ENCODE measurements at places on chromosomes 7 and 10.

DNA sequence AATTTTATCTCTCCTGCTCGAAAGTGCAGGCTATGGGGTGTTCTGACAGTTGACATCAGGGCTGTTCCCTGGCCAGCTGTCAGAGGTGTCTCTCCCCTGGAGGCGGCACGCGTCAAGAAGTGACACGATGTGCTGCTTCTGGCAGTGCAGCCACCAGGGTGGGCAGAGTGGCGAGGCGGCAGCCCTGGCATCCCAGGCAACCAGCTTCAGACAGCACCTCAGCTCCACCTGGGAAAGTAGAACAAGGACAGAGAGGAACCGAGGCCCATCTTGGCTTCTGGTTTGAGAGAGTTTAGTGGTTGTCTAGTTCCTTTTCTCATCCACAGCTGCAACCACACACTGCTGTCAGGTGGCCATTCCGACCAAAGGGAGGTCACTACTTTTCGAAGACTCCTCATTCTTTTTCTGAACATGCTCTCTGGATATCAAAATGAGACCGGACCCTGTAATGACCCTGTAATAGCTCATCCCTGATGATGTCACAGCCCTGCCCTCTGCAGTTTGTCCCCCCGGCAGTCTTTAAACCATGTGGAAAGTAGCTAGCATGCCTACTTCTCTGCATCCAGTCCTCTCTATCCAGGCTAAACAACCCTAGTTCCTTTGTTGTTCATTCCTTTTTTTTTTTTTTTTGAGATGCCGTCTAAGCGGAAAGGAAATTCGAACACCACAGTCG lies 381.0 kb upstream of the NRP1 start:
- no peak for DNase-seq

- DNase-seq = no peak
These were observed 432.6 kb downstream of the TNS3 start for GRCh38 chr7:47149208-47149839.

DNA sequence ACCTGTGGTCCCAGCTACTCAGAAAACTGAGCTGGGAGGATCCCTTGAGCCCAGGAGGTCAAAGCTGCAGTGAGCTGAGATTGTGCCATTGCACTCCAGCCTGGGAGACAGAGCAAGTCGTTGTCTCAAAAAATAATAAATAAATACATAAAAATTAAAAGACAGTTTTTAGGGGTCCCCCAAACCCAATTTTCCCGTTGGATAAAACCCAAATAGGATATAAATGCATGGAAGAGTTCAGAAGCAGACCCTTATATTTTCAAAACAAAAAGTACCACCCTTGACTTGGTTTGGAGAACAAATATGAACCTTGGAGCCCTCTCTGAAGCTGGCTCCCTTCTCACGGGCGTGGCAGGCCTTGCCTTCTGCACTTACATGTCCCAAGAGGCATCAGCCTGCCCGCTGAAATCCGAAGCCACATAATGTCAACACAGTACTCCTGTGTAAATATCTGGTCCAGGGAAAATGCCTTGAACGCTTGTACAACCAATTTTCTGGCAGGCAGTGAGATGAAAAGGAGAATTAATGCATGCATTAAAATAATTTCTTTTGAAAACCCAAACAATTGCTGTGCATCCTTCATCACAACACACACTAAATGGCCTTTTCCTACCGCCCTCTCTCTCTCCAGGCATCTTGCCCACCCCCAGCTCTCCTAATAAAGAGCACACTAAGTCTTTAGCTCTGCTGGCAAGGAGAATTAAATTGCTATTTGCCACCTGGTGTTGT lies 46.4 kb upstream of the PARD3 start:
- DNase-seq = peak; percentile 45

- DNase-seq = no peak
These were observed 110.0 kb downstream of the HGF start for GRCh38 chr7:81659697-81660395.

GRCh38 chr10:16603308-16603707 lies 81.6 kb upstream of the C1QL3 start:
- DNase-seq = no peak

GRCh38 chr7:137967143-137968018 lies 34.5 kb downstream of the CREB3L2 start:
- no peak for DNase-seq

DNA sequence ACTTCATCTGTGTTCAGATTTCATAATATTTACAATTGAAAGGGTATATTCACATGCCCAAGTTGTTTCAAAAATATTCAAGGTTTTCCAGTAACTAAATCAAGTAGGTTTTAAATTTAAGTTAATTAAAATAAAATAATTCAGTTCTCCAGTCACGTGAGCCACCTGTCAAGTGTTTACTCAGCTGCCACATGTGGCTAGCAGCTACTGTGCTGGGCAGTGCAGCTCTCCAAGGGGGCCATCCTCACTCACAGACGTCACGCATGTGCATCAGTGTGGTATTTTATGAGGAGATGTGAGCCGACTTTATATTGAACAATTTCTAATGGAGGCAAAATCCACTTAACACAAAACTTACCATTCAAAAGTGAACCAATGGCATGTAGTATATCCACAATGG lies 69.7 kb upstream of the CAMK2B start:
- no peak for DNase-seq

- DNase-seq = no peak
These were observed 26.4 kb downstream of the PARP12 start for GRCh38 chr7:140036224-140036962.

- no peak for DNase-seq
These were observed 14.6 kb downstream of the RSBN1L start for GRCh38 chr7:77710861-77711260.

DNA sequence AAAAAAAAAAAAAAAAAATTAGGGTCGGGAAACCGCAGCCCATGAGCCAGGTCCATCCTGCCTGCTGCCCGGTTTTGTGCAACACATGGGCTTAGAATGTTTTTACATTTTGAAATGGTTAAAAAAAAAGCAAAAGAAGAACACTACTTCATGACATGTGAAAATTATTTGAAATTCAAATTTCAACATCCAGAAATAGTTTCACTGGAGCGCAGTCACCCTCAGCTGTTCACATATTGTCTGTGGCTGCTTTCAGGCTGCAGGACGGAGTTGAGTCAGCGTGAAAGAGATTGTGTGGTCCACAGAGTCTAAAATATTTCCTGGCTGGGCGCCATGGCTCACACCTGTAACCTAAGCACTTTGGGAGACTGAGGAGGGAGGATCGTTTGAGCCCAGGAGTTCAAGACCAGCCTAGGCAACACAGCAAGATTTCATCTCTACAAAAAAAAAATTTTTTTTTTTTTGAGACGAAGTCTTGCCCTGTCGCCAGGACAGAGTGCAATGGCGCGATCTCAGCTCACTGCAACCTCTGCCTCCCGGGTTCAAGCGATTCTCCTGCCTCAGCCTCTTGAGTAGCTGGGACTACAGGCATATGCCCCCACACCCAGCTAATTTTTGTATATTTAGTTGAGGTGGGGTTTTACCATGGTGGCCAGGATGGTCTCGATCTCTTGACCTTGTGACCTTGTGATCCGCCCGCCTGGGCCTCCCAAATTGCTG lies 63.9 kb upstream of the ECHDC3 start:
- no peak for DNase-seq

GRCh38 chr7:151206914-151207313 lies 3.4 kb downstream of the H2BK1 start:
- no peak for DNase-seq

- no peak for DNase-seq
These were observed 356.4 kb downstream of the RPS24 start for GRCh38 chr10:78390051-78390450.

GRCh38 chr10:124569623-124570470 lies 108.2 kb downstream of the LHPP start:
- DNase-seq = no peak

DNA sequence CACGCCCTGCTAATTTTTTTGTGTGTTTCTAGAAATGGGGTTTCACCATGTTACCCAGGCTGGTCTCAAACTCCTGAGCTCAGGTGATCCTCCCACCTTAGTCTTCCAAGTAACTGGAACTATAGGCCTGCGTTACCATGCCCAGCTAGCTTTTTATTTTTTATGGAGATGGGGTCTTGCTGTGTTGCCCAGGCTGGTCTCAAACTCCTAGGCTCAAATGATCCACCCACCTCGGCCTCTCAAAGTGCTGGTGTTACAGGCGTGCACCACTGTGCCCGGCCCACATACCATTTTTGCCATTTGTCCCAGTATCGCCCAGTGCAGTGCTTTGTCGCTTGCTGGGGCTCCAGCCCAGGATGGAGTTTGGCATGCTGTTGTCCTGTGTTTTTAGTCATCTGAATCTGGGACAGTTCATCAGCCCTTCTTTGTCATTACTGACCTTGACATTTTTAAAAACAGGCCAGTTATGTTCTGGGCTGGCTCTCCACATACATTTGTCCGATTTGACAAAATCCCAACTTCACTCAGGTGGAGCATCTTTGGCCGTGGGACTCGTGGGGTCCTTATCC lies 16.7 kb downstream of the FOXK1 start:
- DNase-seq = no peak

- DNase-seq = no peak
These were observed 201.0 kb upstream of the PTN start for GRCh38 chr7:137544453-137545058.

GRCh38 chr7:19107356-19108146 lies 9.9 kb downstream of the TWIST1 start:
- DNase-seq = no peak

GRCh38 chr10:15760681-15761080 lies 41.0 kb upstream of the ITGA8 start:
- no peak for DNase-seq

DNA sequence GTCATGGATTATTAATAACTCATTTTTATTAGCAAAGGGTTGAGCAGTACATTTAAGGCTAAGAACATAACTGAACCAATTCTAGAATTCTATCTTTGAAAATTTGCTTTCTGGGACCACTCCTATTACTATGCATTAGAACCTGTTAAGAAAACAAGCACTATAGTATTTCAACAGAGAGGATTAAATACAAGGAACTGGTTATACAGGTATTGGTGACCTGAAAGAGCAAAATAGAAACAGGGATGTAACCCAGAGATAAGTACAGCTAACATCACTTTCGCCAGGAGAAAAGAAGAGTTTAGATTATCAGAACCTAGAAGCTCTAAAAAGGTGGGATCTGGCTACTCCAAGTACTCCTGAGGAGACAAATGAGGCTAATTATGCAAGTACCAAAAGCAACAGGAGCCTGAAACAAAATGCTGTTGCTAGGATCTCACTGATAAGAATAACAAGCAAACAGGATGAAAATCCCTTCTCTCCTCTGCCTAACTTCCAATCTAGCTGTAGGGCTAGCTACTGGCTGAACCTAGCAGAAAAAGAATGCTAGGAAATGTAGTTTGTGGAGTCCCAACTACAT lies 32.1 kb upstream of the ELAPOR2 start:
- DNase-seq = no peak

DNA sequence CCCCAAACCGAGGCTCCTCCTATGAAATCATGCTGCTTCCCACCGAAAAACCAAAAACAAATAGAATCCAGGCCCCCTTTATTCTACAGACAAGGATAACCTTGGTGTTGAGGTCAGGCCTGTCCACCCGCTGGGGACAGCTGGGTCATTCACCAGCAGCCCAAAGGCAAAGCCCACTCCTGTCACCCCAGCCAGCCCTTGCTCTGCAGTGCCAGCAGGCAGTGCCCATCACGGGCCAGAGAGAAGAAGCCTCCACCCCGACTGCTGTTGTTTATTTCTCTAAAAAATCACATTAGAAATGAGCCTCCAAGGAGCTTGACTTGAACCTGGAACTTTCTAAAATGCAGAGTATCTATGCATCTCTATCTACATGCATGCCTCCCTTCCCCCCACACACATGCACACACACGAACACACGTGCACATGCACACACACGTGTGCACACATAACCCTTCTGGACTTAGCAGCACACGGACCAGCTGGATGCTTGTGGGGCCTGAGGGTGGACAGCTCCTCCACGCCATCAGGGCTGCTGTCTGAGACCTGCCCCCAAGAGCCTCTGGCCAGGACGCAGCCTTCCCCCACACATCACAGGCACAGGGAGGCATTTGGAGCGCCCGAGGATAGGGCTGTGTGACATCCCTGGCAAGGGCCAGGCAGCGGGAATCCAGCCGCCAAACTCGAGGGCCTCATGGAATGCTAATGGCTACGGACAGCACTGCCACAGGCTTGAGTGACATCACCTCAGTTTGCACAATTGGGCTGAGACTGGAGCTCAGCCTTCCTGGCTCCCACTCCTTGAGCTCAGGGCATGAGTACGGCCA lies 22.8 kb downstream of the PRKAG2 start:
- no peak for DNase-seq

GRCh38 chr10:75400163-75400770 lies 1.3 kb downstream of the ZNF503 start:
- no peak for DNase-seq

DNA sequence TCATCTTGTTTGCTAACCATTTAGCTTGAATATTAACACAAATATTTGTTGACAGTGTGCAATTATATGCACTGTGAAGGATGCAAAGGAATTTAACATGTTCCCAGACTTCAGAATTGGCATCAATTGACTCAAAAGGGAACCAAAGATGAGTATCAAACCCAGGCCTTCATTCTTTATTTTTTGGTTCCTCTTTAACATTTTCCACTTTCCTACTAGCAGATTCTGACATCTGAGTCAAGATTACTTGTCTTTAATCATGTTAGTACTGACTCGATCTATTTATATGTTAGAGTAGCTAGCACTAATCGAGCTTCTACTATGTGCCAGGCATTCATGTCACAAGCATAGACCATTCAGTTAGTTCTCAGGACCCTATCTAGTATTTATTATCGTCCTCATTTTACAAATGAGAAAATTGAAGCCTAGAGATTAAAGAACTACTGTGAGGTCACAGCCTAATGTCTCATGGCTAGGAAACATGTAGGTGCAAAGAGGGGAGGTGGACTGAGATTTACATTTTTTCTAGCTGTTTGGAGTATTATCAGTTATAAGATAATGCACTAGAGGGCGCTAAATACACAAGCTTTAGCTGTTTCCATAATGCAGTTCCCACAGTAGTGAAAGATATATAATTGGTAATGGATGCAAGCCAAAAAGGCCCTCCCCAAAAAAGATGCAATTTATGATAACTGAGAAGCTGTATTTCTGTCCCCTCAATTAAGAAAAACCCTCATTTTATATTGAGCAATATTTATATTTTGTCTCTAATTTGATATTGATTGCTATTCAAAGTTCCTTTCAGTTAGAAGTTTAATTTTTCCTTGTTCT lies 32.9 kb upstream of the KMT2E start:
- no peak for DNase-seq

- no peak for DNase-seq
These were observed 546.2 kb downstream of the SORCS3 start for GRCh38 chr10:105187243-105187642.

DNA sequence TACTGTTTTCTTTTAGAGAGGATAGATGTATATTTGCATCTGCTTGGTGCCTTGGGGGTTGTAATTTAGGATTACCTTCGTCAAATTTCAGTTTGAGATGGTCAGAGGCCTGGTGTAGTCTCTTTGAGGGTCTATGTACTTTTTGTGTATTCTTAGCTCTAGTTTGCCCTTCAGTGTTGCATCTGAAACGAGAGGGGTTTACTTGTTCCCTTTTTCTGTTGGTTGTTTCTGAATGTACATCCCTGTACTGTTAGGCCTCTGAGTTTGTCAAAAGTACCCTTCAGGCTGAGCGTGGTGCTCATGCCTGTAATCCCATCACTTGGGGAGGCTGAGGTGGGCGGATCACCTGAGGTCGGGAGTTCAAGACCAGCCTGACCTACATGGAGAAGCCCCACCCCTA lies 60.0 kb downstream of the MLLT10 start:
- DNase-seq = no peak

Measured in brain pericyte (primary cell).